Cerebellar cortex (tissue), 1 donor: ENCODE measurements at places on chromosomes 12 and 14.
A peak's percentile ranks its signal among the peaks of the same experiment; 100 is the strongest.

GRCh38 chr12:124881123-124881522 is 17.5 kb upstream of the SCARB1 start:
- DNase-seq, result no peak

DNA sequence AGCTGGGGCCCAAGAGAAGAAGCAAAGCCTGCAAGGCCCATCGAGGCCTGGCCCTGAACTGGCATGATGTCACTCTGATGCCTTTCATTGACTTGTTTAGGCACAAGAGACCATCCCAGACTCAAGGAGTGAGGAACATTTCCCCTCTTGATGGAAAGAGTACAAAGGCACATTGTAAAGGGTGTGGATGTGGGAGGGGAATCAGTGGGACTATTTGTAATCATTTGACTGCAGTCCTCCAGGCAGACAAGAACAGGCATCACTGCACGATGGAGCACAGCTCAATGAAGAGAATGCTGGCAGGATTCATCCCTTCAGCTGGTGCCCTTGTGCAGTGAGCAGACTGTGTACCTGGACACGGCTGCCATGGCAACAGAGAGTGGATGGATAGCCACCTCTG is 87.9 kb downstream of the LGMN start:
- DNase-seq, result no peak

DNA sequence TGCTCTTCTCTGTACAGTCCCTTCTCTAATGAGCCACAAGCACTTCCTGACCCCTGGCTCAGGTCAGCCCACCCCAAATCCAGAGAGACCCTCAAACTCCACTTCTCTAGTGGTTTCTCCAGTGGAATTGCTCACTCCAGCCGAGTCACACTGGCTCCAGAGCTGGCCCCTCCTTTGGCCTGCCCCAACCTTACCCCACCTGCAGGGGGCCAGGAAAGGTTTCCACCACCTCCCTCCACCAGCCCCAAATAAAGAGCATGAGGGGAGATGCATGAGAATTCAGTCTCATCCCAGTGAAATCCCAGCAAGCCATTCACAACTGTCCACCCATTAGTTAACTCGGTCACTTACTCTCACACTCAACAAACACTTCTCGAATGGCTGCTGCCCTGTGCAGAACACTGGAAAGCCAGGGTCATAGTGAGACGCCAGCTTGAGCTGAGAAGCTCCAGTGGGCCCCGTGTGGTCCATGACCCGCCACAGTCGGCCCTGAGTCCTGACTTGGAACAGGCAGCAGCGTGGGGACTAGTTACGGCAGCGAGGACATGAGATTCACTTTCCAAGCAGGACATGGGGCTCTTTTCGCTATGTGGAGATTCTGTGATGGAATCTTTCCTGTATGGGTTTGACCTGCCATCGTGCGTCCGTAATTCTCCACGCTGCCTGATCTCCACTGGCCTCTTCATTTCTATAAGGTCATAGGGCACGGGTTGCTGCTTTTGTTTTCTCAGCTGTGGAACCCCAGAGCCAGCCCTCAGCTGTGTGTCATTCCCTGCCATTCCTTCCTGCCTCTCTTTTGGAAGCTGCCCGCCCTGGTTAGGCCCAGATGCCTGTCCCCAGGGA is 44.2 kb downstream of the SLC6A12 start:
- no peak for DNase-seq

DNA sequence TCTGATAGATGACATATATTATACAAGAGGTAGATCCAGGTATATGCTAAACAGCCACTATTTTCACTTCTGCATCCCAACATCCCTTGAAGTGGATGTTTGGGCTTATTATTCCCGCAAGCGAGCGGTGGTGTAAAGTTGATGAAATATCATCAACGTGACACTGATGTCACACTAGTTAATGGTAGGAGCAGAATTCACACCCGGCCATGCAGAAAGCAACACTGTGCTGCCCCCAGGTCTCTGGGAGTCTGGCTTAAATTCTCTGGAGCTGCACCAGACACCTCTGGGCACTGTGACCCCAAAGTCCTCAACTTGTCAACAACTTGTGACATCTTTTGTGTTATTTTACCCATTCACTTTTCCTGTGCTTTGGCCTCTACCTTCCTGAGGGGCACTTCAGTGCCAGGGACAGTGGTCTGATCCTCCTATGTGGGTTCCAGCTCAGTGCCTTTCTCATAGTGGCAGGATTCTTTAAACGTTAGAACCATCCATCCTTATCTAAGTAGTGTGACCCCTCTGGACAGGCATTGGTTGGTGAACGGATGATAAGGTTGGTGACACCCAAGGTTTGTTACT is 952 bp downstream of the DRAM1 start:
- no peak for DNase-seq

DNA sequence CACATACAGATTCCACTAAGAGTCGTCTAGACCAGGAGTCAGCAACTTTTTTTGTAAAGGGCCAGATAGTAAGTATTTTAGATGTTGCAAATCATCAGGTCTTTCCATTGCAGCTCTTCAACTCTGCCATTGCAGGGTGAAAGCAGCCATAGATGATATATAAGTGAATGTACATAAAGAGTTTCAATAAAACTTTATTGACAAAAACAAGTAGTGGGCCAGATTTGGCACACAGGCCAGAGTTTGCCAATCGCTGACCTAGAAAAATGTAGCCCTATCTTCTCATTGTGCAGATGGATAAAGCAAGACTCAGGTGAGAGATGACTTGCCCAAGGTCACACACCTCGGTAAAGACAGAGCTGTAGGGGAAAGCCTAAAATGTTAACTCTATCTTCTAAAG is 474.7 kb downstream of the MED13L start:
- DNase-seq, result no peak

DNA sequence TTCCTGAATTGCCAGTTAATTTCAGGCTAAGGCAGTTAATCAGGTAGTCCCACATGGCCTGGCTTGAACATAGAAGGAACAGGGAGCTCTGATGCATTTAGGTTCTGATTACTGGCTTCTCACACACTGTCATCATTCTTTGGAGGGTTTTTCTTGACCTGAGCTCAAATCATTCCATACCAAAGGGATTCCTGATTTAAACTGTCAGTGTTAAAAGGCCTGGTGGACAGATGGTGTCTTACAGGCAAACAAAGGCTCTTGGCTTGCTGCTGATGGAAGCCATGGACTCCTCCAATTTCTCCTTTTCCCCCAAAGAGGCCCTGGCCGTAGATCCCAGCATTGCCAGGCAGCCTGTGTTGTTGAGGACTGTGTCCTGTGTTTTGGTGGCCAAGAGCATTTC is 30.2 kb downstream of the CACNA1C start:
- peak; percentile 88 for DNase-seq

DNA sequence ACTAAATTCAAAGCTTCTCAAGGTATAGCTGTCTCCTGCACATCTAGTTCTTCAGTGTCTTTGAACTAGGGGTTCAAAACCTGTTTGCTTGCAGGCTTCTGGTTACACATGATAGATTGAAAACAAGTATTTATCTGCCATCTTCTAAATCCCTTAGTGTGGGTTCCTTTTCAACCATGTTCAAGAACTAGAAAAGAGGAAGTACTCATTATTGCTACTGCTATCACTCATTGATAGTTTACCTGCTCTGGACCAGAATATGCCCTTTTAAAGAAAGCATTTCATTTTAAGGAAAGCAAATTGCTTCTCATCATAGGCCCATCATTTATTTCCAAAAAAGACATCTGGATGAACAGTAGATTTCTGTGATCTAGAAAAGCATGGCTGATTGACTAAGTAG is 37.1 kb upstream of the VSX2 start:
- DNase-seq, result no peak

DNA sequence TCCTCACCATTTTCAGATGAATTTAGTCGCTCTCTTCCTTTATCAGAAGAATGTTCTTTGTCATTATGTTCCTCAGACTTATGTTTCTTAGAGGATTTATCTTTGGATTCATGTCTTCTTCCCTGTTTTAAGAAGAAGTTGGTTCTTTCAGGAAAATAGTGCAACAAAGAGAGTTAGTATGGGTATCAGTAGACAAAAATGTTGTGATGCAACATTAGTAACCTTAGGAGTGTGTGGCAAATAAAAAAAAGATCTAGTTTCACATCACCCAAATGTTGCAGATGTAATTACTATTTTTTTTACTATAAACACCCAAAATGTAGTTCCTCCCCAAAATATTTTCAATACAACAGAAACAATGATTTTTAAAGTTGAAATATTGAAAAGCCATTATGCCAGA is 7.8 kb downstream of the RSRC2 start:
- no peak for DNase-seq

GRCh38 chr14:74940956-74941565 is 14.3 kb downstream of the PGF start:
- DNase-seq, result no peak

GRCh38 chr14:94653321-94653720 is 41.1 kb downstream of the SERPINA3 start:
- no peak for DNase-seq

GRCh38 chr12:127388985-127389384 is 878.0 kb upstream of the TMEM132C start:
- DNase-seq, result no peak

DNA sequence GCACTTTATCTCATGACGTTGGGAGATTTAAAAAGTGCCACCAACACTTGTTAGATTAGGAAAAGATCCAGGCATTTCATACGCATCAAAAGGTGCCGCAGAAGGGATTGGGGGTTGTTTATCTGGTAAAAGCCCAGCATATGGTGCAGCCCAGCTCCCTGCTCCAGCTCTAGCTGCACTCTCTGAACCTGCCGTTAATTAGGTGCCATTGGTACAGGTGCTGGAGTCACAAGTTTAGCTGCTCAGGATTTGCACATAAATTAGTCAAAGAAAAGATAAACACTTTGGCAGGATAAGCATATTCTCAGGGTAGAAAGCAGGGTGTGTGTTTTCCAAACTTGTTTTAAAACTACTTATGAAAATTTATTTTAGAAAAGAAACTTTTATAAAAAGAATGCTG is 932.6 kb upstream of the TMEM132C start:
- DNase-seq, result peak; percentile 79

- peak; percentile 53 for DNase-seq
Measured at GRCh38 chr12:10331642-10332239, 24.1 kb downstream of the KLRD1 start.

DNA sequence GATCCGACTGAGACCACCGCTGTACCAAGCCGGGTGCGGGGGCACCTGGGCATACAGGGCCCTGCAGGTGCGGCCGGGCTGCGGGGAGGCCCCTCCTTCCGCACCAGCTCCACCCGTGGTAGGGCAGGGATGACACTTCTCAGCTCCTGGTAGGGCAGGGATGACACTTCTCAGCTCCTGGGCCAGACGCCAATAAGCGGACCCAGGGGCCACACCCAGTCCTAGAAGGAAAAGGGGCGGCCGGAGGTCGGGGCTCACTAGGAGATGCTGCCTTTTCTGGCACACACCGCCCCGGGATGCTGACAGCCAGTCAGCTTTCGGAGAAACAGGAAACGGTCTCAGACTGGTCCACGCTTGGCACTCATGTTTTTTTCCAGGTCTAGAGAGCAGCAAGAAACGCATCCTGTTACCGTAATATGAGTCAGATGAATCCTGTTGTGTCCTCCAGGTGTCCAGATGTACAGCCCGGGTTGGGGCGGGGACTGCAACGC is 34.8 kb downstream of the NFKBIA start:
- peak; percentile 47 for DNase-seq

DNA sequence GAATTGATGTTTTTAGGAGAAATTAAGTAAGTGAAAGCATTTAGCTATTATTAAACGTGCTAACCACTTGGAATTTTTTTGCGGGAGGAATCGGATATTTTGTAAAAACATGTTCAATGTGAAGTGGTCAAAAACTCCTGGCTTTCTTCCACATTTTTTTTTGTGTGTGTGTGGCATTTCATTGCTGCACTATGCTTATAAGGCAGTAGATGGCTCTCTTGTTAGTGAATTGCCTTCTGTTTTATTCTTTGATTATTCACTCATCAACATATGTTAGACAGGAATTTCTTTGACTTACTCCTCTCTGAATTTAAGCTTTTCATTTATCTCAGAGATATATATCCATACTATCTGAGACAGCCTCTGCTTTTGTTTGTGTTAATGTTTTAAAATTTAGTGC is 71.3 kb downstream of the DERA start:
- DNase-seq, result peak; percentile 9

GRCh38 chr12:93530358-93530757 is 42.1 kb upstream of the SOCS2 start:
- no peak for DNase-seq

DNA sequence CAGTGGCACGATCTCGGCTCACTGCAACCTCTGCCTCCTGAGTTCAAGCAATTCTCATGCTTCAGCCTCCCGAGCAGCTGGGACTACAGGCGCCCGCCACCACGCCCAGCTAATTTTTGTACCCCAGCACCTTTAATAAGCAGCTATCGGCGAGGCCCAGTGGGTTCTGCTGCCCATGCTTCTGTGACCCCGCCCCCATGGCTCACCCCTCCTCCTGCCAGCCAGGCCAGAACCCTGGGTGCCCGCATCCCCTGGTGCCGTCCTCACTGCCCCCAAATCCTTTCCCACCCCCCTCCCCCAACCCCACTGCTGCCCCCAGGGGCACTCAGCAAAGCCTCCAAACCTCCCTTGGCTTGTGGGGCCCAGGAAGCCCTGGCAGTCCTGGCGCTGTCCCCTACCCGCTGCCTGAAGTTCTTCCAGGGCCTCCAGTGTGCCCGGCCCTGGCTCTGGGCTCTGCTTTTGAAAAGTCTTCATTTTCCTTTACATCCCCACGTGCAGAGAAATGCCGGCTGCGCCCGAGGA is 14.5 kb downstream of the BAG5 start:
- DNase-seq, result no peak

DNA sequence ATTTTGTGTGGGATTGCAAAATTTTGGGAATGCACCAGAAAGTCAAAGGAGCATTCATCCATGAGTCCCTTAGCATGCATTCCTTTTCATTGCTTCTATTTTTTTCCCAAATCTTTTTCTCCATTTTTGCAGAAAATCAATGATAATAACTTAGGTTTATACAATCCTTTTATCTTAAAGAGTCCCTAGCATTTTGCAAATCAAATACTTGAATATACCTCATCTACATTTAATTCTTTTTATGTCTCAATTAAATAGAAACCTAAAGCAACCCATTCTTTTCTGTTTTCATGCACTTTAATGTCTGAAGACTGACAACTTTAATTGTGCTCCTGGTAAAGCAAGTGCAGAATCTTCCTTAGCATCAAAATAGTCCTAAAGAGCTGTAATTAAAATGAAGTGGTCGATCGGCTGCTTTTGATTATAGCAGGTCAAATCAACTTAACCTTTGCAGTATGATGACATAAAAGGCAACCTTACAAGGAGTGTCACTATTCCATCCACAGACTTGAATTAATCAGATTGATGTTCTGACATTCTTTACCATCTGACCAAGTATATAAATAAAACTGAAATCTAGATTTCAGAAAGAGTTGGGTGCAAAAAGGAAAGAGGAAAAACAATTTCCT is 168.4 kb downstream of the ALG10B start:
- DNase-seq, result no peak

GRCh38 chr12:64835901-64836300 is 11.5 kb downstream of the TBC1D30 start:
- DNase-seq, result no peak

GRCh38 chr12:121494093-121494787 is 86.6 kb downstream of the KDM2B start:
- peak; percentile 53 for DNase-seq

- DNase-seq, result peak; percentile 14
Measured at GRCh38 chr12:104669089-104669721, 212.5 kb downstream of the CHST11 start.
